GM04504 (cell line): ENCODE measurements at places on chromosomes 5 and 9.

GRCh38 chr5:110333384-110333783 lies 393.1 kb downstream of the TMEM232 start:
- no peak for DNase-seq

DNA sequence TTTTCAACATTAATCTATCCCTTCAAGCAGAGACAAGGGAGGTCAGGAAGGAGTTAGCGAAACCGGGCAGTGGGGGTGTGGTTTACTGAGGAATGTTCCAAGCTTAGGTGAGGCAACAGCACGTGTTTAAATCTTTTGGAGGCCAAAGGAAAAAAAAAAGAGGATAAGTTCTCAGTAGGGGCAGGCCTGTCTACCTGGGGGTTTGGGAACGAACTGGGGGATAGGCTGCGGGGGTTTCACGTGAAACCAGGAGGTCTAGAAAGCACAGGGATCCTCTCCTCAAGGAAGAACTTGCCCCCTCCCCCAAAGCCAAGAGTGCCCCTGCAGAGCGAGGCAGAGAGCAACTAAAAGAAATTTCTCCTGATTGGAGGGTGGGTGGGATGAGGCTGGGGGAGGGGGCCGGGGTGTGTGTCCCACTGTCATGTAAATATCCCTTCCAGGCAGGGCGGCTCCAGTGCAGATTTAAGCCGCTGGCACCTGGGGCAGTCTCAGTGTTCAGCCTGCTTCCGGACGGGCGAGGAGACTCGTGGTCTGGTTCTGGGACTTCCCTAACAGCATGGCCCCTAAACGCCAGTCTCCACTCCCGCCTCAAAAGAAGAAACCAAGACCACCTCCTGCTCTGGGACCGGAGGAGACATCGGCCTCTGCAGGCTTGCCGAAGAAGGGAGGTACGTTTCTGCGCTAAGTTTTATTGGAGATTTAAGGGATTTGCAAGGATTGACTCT lies 5.5 kb upstream of the SET start:
- DNase-seq: no peak

- DNase-seq: no peak
These were observed 33.0 kb downstream of the ITK start for GRCh38 chr5:157213527-157214243.

GRCh38 chr5:159104051-159104651 lies 4.4 kb upstream of the EBF1 start:
- no peak for DNase-seq

DNA sequence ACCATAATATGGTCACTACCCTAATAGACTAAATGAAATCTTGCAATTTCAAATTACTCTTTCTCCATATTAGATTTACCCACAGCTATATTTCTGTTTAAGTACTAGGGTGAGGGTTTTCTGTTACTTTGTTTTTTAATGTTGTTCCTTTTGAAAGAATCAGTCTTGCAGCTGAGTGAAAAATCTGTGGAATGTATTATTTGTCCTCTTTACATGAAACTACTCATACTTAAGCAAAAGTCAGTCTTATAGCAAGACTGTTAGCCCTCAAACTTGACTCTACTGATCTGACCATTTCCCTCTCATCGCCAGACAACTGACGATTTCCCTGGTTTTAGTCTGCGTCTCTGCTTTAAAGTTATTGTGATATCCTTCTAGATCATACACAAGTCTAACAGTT lies 84.0 kb downstream of the PIK3R1 start:
- DNase-seq: no peak

- no peak for DNase-seq
These were observed 283.3 kb downstream of the NSG2 start for GRCh38 chr5:174328631-174329299.
